Stimulated activated CD4-positive, alpha-beta T cell treated with anti-CD3 and anti-CD28 coated beads, Interleukin-12 subunit alpha, Interleukin-12 subunit beta, amount 100 ng/mL, for 48 hours (primary cell): ENCODE measurements at places on chromosomes 11 and 22.

- no peak for DNase-seq
Observed at GRCh38 chr11:12290477-12290922, 86.9 kb upstream of the PARVA start.

DNA sequence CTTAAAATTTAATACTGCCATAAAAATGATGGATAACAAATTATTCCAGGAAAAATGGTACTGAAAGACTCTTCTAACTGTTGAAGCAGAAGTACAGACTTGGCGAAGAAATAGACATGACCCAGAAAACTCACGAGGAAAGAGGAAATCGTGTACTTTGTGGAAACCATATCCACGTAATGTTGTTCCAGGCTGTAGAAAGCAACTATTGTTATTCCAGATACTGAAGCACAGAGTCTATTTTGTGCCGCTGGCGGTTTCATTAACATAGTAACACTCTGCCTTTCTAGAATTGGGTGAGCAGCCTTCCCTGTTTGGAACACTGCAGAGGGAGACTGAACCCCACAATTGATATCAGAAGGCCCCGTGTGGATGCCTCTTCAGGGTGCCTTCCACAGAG, 310.6 kb downstream of the TBC1D22A start:
- no peak for DNase-seq

DNA sequence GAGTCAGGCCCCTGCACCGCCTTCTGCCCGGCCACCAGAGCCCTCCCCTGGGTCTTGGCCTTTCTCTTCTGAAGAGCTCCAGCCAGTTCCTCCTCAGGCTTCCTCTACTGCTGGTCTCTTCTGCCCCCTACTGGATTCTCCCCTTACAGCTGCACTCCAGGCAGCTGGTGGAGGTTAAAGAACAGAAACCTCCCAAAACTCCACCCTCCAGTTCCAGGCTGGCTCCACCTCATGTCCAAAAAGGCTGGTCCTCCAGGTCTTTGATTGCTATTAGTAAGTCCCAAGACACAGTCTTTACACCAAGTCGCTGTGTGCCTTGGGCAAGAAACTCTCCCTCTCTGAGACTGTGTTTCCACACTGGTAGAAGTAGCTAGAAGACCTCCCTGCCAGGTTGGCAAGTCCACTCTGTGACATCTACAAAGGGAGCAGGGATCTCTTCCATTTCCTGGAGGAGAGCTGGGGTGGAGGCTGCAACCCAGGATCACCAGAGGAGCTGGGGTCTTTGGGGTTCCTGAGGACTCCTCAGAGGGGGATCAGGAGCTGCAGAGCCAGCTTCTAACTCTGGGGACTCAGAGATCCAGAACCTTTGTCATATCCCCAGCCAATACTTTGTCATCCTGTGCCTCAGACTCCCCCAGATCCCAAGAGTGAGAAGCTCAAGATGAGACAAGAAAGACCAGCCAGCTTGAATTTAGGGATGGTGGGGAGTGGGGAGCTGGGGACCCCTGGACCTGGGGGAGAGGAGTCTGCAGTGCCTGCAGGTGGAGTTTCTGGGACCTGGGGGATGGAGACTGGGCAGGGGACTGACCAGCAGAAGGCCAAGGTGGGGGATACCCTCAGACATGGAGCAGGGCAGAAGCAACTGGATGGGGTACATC, 3.4 kb upstream of the IGLL5 start:
- peak; percentile 59 for DNase-seq

GRCh38 chr11:76443268-76443980, 1.4 kb upstream of the EMSY start:
- DNase-seq: no peak

GRCh38 chr11:34679681-34680080, 58.8 kb downstream of the EHF start:
- no peak for DNase-seq

GRCh38 chr11:61679893-61680621, at the start of gene DAGLA:
TSS of gene DAGLA (plus strand) at chr11:61680391. CDS start at chr11:61720156, 39,765 bp downstream.
- peak; percentile 66 for DNase-seq

DNA sequence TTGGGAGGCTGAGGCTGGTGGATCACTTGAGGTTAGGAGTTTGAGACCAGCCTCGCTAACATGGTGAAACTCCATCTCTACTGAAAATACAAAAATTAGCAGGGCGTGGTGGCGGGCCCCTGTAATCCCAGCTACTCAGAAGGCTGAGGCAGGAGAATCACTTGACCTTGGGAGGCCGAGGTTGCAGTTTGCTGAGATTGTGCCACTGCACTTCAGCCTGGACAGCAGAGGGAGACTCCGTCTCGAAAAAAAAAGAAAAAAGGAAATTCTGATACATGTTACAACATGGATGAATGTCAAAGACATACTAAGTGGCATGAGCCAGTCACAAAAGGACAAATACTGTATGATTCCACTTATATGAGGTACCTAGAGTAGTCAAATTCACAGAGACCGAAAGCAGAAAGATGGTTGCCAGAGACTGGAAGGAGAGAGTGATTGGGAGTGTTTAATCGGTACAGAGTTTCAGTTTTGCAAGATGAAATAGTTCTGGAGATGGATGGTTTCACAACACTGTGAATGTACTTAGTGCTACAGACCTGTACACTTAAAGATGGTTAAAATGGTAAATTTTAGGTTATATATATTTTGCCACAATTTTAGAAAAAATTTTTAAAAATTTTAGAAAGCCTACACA, 92.3 kb downstream of the BLID start:
- DNase-seq: no peak

GRCh38 chr22:19011075-19011474, 75.0 kb upstream of the PRODH start:
- no peak for DNase-seq

GRCh38 chr11:44315947-44316658, 6.2 kb upstream of the ALX4 start:
- DNase-seq: no peak

- DNase-seq: no peak
Observed at GRCh38 chr11:61539831-61540357, 31.3 kb downstream of the LRRC10B start.

GRCh38 chr11:95218149-95218548, 12.9 kb downstream of the SESN3 start:
- DNase-seq: no peak

DNA sequence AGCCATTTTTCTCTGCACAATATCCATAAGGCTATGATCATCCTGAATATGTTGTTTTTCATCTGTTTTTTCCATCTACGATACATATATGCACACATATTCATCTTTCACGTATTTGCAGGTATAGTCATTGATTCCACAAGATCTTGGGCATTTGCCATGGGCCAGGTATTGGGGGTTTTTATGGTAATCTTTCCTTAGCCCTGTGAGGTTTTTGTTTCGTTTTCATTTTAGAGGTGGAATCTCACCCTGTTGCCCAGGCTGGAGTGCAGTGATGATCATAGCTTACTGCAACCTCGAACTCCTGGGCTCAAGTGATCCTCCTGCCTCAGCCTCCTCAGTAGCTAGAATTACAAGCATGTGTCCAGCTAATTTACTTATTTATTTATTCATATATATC, 20.0 kb downstream of the CD6 start:
- DNase-seq: no peak

- no peak for DNase-seq
Observed at GRCh38 chr11:58801974-58802545, 42.4 kb downstream of the GLYATL2 start.

- no peak for DNase-seq
Observed at GRCh38 chr11:134942681-134943080, 530.6 kb upstream of the B3GAT1 start.

DNA sequence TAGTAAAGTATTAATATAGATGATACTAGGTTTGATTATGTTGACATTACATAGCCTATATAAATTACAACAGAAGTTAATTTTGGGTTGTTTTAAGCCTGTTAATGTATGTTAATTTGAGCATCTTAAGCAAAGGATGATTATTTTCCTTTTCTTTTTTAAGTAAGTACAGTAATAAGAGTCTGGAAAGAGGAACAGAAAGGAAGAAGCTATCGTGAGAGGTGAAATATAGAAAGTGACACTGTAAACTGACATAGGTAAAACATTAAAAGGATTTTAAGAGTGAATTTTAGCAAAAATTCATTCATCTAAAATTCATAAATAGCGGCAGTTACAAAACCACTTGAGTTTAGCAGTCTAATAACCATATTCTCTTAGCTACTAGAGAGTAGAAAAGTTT, 45.5 kb downstream of the FAR1 start:
- DNase-seq: no peak

DNA sequence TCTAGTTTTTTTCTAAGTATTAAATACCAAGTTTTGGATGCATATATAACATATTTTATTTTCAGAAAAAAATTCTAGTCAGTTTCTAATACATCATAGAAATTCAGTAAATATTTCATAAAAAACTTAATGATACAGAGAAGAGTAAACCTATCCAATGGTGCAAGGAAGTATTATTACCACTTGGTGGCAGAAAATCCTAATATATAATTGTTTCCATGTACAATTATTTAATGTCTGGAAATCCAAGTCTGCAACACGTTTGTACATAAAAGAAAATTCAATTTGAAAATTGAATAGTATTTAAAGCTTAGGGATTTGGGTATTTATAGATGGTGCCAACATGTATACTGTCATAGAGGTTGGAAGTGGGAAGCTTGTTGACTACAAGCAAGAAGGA, 127.0 kb downstream of the TRPC6 start:
- no peak for DNase-seq

- DNase-seq: peak; percentile 75
Observed at GRCh38 chr22:50250555-50251476, at the start of gene HDAC10. TSS of gene HDAC10 (minus strand) at chr22:50251265. CDS start at chr22:50251032, 233 bp downstream.

DNA sequence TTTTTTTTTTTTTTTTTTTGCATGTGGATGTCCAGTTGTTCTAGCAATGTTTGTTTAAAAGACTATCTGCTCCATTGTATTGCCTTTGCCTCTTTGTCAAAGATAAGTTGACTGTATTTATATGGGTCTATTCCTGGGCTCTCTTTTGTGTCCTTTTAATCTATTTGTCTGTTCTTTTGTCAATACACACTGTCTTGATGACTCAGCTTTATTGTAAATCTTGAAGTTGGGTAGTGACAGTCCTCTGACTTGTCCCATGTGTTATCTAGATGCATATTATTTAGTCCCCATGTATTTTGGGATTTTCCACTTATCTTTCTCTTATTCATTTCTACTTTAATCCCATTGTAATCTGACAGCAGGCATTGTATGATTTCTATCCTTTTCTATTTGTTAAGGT, 3.3 kb downstream of the CCDC81 start:
- no peak for DNase-seq

- no peak for DNase-seq
Observed at GRCh38 chr11:69277074-69277809, 16.7 kb upstream of the MYEOV start.

- DNase-seq: no peak
Observed at GRCh38 chr11:79794057-79794456, 353.2 kb upstream of the TENM4 start.

DNA sequence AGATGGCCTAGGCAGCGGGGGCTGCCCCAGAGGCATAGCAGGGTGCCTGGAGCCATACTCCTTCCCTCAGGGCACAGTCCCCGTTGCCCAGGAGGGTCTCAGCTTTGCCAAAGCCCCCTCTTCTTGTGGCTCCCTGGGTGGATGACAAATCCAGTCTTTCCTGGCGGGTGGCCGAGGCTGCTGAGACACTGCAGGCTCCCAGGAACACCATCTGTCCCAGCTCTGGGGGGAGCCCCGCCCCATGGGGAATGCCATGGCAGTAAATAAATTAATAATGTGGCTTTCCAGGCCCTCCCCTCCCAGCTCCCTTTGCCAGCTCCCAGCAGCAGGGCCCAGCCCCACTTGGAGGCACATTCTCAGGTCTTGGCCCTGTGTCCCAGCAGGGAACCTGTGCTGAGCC, 45.0 kb downstream of the PDE2A start:
- DNase-seq: no peak
